Naive thymus-derived CD4-positive, alpha-beta T cell (primary cell): ENCODE measurements at places on chromosomes 4 and X.

DNA sequence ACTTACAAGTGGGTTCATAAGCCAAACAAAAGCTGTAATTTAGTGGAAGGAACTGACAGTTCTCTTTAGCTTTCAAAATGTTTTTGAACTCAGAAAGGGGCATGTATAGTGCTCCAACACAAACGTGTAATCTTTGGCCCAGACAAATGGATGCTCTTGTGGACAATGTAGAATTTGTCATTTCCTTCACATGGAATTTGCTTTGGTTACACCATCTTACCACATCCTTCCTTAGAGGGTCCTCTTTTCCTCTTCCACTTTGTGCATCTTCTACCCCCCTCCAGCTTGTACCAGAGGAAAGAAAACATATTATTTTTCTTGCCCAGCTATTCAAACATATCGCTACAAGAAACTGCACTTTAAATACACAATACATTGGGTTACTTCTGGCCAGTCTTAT is 42.4 kb downstream of the MEPE start:
- no peaks in the 10 kb centered on the region for H3K4me1 ChIP-seq
- no peak overlapping the region for H3K27ac ChIP-seq
- no peaks in the 10 kb centered on the region for H3K36me3 ChIP-seq
- DNase-seq, result no peak

DNA sequence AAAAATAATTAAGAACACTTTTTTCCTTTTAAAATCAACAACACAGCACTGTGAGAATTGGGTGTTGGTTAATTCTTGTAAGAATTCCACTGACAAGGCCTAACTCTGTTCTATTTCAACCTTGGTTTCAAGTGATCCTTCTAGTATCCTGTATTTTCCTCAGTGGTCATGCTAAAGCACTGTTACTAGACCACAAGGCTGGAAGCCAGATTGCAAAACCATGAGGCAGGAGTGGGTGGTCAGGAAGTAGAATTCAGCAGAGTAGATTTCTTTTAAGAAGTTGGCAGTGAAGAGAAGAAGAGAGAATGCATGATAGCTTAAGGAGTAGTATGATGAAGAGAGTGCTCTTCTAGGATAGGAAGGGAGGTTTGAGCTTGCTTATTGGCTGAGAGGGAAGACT is 71.6 kb upstream of the LEF1 start:
- no peaks in the 10 kb centered on the region for H3K27me3 ChIP-seq
- H3K36me3 ChIP-seq, result no peaks in the 10 kb centered on the region
- no peak overlapping the region for H3K27ac ChIP-seq

DNA sequence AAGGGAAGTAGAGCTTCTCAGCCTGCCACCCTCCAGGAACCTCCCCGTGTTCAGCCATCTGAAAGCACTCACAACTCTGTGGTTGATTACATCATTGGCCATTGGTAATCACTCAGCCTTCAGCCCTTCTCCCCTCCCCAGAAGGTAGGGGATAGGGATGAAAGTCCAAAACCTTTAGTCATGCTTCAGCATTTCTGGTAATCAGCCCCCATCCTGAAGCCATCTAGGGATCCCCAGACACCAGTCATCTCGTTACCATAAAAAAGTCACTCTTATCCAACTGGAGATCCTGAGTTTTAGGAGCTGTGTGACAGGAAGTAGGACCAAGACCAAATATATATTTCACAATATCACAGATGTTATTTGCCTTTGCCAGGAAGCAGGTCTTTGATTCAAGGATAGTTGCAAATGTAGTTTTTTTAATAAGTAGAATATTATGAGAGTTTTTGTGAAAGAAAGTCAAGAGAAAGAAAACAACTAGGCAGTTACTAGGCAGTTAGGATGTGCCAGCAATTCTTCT is 364.6 kb upstream of the NOCT start:
- no peak overlapping the region for H3K27ac ChIP-seq
- no peak overlapping the region for H3K4me3 ChIP-seq
- no peaks in the 10 kb centered on the region for H3K4me1 ChIP-seq
- no peak for DNase-seq
- H3K27me3 ChIP-seq, result no peaks in the 10 kb centered on the region

- H3K27ac ChIP-seq, result no peak overlapping the region
- DNase-seq, result no peak
Measured at GRCh38 chr4:101870874-101871273, 80.3 kb downstream of the BANK1 start.

- DNase-seq, result no peak
- H3K27ac ChIP-seq, result no peak overlapping the region
- H3K27me3 ChIP-seq, result no peaks in the 10 kb centered on the region
- H3K4me1 ChIP-seq, result no peaks in the 10 kb centered on the region
Measured at GRCh38 chr4:80042821-80043220, 30.2 kb downstream of the ANTXR2 start.

- H3K4me3 ChIP-seq, result no peak overlapping the region
- no peaks in the 10 kb centered on the region for H3K27me3 ChIP-seq
- no peaks in the 10 kb centered on the region for H3K36me3 ChIP-seq
Measured at GRCh38 chr4:108867476-108867875, 104.6 kb upstream of the ETNPPL start.

DNA sequence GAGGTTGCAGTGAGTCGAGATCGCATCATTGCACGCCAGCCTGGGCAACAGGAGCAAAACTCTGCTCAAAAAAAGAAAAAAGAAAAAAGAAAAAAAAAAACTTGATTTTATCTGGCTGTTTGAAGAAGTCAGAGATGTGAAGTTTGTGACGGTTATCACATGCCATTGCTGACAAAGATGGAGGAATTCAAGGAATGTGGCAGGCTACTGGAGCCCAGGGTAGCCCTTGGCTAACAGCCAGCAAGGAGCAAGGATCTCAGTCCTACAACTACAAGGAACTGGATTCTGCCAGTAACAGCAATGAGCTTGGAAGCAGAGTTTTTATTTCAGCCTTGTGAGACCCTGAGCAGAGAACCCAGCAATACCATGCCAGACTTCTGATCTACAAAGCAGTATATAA is 24.3 kb upstream of the TET2 start:
- H3K27ac ChIP-seq, result no peak overlapping the region
- H3K36me3 ChIP-seq, result no peaks in the 10 kb centered on the region
- H3K4me1 ChIP-seq, result no peaks in the 10 kb centered on the region
